ENCODE measurements at places on chromosomes 5 and 9. TPM values are rescaled to one million over a fixed set of nuclear protein-coding genes. Genes with fewer than 3 reads are reported as not detected.

GRCh38 chr9:2657427-2657826, 35.8 kb downstream of the VLDLR start:
- H3K4me3 ChIP-seq, result no peak overlapping the region
- DNase-seq, result no peak
- no peaks in the 10 kb centered on the region for H3K27me3 ChIP-seq

The CBY3 gene
- 0.99 TPM for total RNA-seq

The FAXDC2 gene
- total RNA-seq, result 0.86 TPM

- H3K4me1 ChIP-seq, result no peaks in the 10 kb centered on the region
- no peak for DNase-seq
- no peak overlapping the region for H3K27ac ChIP-seq
- no peak overlapping the region for H3K4me3 ChIP-seq
- H3K27me3 ChIP-seq, result no peaks in the 10 kb centered on the region
- H3K36me3 ChIP-seq, result no peaks in the 10 kb centered on the region
These were observed 32.8 kb downstream of the PHAX start for GRCh38 chr5:126633552-126633951.

The STK32A gene
- not detected for total RNA-seq

- H3K36me3 ChIP-seq, result peaks cover 6% of the 10 kb centered on the region
- no peak for DNase-seq
- H3K4me1 ChIP-seq, result peaks cover 13% of the 10 kb centered on the region
- H3K4me3 ChIP-seq, result no peak overlapping the region
- H3K27ac ChIP-seq, result no peak overlapping the region
These were observed 6.5 kb downstream of the LRRC26 start for GRCh38 chr9:137163365-137163715.

The TLX3 gene
- total RNA-seq, result not detected

DNA sequence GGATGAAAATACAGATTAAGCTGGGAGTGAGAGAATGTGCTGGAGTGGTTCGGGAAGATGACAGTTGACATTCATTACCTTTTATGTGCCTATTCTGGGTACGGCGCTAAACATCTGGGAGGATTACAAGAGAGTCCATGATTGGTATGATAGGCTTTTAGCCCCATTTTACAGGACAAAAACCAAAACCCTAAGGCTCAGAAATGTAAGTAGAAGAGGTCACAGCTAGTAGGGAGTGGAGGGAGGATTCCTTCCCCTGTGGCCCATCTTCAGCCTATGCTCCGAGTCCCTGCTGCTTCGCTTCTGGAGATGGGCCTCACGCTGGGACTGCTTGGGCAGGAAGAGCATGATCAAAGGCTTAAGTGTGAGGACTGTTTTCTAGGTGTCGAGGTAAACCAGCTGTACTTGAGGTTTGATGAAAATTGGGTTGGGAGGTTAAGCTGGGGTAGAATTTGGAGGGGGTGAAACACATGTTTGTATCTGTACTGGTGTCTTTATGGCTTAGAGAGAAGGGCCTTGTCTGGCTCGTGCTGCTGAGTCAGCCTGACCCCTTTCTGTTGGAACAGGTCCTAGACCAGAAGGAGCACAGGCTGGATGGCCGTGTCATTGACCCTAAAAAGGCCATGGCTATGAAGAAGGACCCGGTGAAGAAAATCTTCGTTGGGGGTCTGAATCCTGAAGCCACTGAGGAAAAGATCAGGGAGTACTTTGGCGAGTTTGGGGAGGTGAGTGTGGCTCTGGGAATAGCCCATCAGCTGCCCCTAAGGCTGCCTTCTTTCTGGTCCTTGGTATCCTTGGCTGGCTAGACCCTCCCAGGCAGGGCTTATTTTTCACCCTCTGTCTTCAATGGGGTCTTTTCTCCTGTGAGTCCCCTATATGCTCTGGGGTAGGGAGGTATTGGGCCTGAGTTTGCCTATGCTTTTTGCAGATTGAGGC, 2.1 kb downstream of the HNRNPAB start:
- peak overlapping the region; percentile 83 for H3K4me3 ChIP-seq
- H3K27me3 ChIP-seq, result peaks cover 3% of the 10 kb centered on the region
- DNase-seq, result no peak
- peaks cover 45% of the 10 kb centered on the region for H3K4me1 ChIP-seq

The PSMB7 gene
- total RNA-seq, result 63.6 TPM

DNA sequence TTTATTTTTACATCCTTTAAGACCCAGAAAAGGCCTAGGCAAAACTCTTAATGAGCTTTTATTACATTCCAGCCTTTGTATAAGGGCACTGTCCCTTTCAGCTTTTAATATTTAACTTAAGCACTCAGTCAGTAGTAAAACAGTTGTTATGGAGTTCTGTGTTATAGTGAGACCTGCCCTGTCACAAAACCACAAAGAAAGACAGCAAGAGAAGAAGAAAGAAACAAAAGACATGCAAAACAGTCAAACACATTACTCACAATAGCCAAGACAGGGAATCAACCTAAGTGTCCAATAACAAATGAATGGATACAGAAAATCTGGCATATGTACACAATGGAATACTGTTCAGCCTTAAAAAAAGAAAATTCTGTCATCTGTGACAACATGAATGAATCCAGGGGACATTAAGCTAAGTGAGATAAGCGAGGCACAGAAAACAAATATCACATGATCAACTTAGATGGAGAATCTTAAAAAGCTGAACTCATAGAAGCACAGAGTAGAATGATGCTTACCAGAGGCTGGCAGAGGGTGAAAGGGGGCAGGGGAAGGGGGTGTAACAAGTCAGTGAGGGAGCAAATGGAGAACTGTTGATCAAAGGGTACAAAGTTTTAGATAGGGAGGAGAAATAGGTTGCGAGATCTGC, 63.8 kb upstream of the CCNG1 start:
- no peaks in the 10 kb centered on the region for H3K4me1 ChIP-seq
- no peak for DNase-seq
- no peak overlapping the region for H3K4me3 ChIP-seq
- no peaks in the 10 kb centered on the region for H3K36me3 ChIP-seq

The RGMB gene
- total RNA-seq, result 25.0 TPM

DNA sequence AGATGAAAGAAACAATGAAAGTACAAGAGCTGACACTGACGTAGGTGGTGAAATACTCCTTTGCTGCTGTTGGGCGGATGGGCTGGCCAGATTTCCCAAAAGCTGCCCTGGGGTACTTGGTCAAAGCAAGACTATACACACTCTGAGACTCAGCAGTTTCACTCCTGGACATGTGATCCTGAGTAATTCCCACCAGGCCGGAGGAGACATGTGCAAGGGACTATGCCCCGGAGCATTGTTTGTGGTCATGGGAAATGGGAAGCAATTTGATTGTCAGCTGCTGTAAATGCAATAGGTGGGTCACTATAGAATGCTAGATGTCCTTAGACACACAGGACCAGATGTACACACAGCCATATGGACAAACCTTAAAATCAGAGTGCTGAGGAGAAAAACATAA, 116.1 kb downstream of the DCP2 start:
- H3K27ac ChIP-seq, result no peak overlapping the region
- peaks cover 25% of the 10 kb centered on the region for H3K4me1 ChIP-seq
- no peaks in the 10 kb centered on the region for H3K27me3 ChIP-seq
- DNase-seq, result no peak
- H3K36me3 ChIP-seq, result peaks cover 6% of the 10 kb centered on the region

All from naive thymus-derived CD8-positive, alpha-beta T cell (primary cell).